NCI-H774 (cell line): ENCODE measurements at places on chromosomes 13 and 19.

GRCh38 chr19:52369559-52370340 is at the start of gene ZNF880:
Gene ZNF880, plus strand, starts transcription at chr19:52369923. Its CDS starts 43 bp downstream, at chr19:52369966.
- DNase-seq = peak; percentile 87

DNA sequence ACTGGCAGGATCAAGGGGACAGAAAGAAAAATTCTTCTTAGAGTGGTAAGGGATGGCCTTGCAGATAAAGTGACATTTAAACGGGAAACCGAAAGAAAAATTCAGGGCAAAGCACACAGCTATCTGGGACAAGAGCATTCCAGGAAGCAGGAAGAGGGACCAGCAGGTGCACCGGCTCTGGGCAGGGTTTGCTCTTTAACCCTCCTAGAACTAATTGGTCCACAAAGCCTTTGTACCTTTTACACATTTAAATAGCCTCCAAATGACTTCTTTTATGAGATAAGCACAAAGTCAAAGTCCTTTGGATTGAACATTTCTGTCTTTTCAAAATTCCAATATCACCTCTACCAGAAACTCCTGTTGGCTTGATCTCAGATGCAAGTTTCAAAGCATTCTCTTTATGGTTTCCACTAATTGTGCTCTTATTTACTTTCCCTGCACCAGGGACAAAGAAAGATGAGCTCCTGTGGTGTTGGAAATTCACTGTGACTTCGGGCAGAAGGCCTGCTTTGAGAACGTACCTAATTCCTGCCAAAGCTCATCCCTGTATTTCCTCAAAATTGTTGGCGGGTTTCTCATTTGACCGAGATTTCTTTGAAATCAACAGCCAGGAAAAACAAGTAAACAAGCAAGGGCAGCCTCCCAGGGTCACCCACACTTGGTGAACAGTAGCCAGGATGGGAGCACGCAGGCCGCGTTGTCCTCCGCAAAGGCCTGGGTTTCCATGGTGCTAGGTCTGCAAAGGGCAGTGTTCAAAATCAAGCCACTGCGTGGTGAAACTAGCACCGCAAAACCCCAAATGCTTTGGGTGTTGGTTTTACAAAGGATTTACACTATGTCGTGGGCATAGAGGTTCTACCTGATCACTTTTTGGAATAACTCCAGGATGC is 98.6 kb downstream of the IRS2 start:
- peak; percentile 83 for DNase-seq

DNA sequence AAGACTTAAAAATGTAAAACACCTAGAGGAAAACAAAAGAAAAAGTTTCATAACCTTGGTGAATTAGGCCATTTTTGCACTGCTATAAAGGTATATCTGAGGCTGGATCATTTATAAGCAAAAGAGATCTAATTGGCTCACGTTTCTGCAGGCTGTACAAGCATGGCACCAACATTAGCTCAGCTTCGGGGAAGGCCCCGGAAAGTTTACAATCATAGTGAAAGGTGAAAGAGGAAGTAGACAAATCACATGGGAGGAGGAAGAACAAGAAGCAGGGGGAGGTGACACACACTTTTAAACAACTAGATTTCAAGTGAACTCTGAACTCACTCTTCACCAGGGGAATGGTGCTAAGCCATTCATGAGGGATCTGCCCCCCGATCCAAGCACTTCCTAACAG is 1358.5 kb upstream of the PCDH9 start:
- no peak for DNase-seq

- DNase-seq = no peak
Measured at GRCh38 chr19:41407271-41407670, 9.7 kb downstream of the BCKDHA start.

GRCh38 chr13:40974460-40975407 is 44.4 kb downstream of the ELF1 start:
- no peak for DNase-seq

DNA sequence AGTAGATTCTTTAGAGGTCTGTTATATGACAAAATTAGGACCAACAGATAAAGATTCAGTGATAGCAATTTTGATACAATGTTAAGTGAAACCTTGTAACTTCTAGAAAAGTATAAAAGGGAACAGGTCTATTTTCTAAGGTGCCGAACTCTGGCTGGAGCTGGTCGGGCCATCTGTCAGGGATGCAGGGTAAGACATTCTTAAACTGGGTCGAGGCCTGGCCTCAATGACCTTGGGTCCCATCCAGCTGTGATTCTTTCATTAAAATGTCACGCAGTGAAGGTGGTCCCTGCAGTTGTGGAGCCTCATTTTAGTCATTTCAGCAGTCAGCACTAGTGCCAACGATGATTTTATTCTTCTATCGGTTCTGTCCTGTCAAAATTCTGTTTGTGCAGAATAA is 271.9 kb upstream of the SPRY2 start:
- no peak for DNase-seq
